Fibroblast of mammary gland (primary cell): ENCODE measurements at places on chromosomes 11 and 22.

DNA sequence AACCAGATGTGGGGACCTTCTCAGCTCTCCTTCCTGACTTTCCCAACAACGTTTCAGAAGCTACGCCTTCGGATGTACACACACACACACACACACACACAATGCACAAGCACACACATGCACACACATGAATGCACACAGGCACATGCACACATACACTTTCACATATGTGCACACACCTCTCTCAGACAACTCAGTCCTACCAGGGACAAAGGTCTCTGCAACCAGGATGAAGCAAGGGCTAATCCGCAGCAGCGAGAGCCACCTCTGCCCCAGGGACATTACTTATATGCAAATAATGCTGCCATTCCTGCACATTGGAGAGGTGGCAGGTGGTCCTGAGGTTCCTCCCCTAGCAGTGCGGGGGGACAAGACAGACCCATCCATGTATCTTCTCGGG, 27.4 kb upstream of the LINC01488 start:
- no peak for DNase-seq

DNA sequence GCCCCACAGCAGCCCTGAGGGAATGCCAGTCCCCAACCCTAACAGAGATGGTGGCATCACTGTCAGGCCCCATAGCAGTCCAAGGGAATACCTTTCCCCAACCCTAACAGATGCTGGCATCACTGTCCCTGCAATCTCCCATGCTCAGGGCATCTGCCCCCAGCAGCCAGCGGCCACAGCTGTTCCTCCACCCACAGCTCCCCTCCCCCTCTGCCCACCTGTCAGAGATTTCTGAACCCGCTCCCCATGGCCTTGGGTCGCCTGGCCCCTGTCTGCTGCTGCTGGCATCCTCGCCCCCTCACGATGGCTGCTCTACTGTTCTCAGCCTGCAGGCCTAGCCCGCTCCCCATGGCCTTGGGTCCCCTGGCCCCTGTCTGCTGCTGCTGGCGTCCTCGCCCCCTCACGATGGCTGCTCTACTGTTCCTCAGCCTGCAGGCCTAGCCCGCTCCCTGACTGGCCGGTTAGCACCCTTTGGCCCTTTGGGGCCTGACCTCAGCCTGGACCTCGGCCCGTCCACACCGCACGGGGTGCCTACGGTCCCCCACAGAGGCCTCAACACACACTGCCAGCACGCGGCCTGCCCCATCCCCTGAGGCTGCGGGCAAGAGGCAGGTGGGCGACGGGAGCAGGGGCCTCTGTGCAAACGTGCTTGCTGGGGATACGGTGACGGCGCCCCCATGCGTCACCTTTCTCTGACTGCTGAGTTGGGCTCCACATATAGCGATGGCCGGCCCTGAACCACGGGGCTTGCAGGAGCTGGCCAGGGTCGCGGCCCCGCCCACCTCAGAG, 20.7 kb downstream of the CHID1 start:
- no peak for DNase-seq

- DNase-seq: no peak
These were observed 1515.6 kb downstream of the TBC1D22A start for GRCh38 chr22:48277868-48278581.

DNA sequence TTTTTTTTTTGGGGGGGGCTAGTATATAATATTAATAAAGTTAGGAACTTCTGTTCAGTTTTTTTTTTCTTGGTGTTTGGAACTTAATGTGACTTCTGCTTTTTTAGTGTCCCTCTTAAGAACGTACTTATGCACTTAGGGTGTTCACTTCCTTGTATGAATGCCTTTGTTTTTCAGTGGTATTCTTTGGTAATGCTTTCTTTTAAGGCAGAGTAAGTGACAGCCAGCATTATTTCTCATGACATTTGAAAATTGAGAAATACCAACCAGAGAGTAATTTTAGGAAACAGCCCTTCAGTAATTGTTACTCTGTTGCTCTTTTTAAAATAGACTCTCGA, 2.4 kb downstream of the GRK3 start:
- DNase-seq: no peak

GRCh38 chr11:12292766-12293165, 84.6 kb upstream of the PARVA start:
- DNase-seq: no peak

DNA sequence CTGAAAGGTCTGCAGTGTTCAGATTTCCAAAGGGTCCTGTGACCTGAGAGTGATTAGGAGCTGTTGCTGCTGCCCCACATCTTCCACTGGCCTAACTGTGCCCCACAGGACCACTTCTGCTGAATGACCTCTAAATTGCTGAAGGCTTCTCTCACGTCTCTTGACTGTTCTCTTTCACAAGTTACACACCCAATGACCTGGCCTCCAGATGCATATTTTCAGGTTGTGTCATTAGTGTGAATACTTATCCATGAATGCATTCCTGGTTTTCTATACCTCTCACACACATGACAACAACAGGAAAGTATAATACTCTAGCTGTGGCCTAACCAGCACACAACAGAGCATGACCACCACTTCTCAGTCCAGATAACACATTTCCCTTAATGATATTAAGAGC, 15.4 kb downstream of the PRR14L start:
- peak; percentile 72 for DNase-seq

DNA sequence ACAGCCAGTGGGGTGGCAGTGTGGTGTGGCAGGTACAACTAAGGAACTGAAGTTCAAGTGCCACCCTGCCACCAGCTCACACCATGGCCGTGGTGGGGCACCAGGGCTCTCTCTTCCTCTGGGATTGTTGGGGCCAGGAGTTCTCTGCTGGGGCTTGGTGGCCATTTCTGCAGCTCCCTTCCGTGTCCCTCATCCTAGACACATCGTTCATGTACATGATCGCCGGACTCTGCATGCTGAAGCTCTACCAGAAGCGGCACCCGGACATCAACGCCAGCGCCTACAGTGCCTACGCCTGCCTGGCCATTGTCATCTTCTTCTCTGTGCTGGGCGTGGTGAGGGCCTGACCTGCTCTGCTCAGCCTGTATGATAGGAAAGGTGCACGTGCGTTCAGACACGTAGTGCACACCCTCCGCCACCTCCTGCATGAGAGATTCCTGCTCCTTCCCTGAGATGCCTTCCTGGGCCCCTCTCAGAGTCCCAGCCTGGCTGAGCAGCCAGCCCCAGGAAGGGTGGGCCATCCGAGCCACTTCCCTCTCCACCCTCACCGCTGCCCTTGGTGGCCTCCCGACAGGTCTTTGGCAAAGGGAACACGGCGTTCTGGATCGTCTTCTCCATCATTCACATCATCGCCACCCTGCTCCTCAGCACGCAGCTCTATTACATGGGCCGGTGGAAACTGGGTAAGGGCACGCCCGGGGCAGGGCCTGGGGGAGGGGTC, 7.3 kb upstream of the TAGLN start:
- no peak for DNase-seq
